ENCODE measurements at places on chromosomes 5 and 9. TPM values are rescaled to one million over a fixed set of nuclear protein-coding genes. Genes with fewer than 3 reads are reported as not detected.

Gene GLIPR2
- 175 TPM for polyA plus RNA-seq

Gene CARTPT
- polyA plus RNA-seq = not detected

Gene CD274
- polyA plus RNA-seq = 0.72 TPM

Gene FKBP15
- polyA plus RNA-seq = 7.1 TPM

Gene RNF224
- polyA plus RNA-seq = not detected

Gene SLC6A7
- not detected for polyA plus RNA-seq

Gene DDX46
- 23.2 TPM for polyA plus RNA-seq

All from CD4-positive, CD25-positive, alpha-beta regulatory T cell (primary cell).